Activated T-cell treated with anti-CD3 and anti-CD28 coated beads, Interleukin-2, amount 50 U/mL, for 48 hours (primary cell): ENCODE measurements at places on chromosomes 16 and 17.

GRCh38 chr17:32111141-32111771 lies 31.0 kb upstream of the RHOT1 start:
- peak; percentile 47 for DNase-seq

DNA sequence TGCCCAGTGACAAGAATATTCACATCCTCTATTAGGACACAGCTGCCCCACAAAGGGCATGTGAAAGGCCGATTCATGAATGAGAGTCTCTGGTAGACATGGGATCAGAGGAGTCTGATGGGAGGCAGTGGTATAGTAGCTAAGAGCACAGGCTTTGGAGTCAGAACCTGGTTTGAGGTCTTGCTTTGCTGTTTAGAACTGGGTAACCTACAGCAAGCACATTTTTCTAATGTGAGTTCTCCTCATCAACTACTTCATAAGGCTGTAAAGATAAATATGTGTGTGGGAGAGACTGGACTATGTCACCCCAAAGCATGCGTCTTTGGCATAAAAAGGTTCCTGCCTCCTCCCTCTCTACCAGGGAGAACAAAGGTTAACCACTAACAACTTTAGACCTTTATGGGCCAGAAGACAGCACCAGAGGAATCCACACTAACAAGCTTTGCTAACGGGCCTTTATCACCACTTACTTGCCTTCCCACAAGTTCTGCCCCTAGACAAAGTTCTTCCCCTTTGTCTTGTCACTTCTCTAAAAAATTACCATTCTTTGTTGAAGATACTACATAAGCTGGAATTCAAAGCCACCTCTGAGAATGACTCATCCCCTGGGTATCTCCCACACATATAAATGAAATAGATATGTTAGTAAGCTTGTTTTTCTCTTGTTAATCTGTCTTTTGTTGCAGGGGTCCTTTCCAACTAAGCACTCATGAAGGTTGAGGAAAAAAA lies 21.1 kb downstream of the CDR2 start:
- DNase-seq = no peak

- no peak for DNase-seq
Measured at GRCh38 chr17:11950771-11951519, 46.3 kb downstream of the ZNF18 start.

DNA sequence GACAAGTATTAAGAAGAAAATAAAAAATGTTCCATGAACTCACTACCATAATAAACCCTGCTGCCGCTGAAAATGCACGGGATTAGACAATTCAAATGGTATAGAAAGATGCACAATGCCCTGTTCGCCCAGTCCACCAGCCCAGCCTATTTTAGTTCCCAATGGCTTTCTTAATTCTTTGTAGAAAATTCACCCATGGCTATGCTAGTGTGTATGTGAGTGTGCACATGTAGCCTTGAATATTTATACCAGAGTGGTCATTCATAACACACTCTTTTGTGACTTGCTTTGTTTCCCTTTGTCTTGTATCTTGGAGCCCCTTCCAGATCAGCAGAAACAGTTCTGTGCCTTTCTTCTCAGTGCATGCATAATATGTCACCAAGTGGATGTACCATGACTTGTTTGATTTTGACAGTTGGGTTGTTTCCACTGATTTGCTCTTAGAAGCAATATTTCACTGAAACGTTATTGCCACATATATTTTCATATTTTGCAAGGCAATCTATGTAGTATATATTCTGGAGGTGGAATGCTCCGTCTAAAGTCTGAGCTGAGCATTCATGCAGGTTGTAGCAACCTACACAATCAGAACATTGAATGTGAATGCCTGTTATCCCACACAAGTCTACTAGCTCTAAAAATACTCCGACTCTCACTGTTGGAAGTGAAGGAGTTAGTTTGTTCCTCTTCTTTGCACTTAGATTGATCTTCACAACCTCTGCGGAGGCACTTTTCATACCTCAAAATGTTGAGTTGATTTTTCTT lies 383.0 kb upstream of the EEF2KMT start:
- no peak for DNase-seq

GRCh38 chr16:50565428-50565827 lies 17.2 kb downstream of the NKD1 start:
- DNase-seq = no peak

DNA sequence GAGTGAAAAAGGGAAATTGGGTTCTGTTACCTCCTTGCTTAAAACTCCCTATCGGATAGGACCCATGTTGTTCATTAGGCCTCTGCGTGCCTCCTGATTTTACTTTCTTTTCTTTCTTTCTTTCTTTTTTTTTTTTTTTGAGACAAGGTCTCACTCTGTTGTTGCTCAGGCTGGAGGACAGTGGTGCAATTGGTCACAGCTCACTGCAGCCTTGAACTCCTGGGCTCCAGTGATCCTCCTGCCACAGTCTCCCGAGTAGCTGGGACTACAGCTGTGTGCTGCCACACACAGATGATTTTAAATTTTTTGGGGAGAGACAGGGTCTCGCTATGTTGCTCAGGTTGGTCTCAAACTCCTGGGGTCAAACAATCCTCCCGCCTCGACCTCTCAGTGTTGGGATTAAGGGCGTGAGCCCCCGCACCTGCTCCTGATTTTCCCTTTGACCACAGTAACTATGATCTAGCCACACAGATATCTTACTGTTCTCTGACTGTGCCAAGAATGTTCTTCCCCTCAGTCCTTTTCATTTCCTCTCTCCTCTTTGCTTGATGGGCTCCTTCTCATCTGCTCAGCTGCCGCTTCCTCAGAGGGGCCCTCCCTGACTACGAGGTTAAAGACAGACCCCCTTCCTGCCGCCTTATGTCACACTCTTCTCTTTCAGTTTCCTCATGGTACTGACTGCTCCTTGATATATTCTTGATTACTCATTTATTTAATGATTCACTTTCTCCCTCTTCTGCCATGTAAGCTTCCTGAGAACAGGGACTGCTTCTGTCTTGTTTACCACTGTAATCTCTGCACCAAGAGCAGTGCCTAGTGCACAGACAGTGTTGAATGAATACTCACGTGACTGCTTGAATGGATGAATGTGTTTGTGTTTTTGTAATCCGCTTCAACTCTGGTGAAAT lies 44.3 kb downstream of the LCMT1 start:
- peak; percentile 51 for DNase-seq

DNA sequence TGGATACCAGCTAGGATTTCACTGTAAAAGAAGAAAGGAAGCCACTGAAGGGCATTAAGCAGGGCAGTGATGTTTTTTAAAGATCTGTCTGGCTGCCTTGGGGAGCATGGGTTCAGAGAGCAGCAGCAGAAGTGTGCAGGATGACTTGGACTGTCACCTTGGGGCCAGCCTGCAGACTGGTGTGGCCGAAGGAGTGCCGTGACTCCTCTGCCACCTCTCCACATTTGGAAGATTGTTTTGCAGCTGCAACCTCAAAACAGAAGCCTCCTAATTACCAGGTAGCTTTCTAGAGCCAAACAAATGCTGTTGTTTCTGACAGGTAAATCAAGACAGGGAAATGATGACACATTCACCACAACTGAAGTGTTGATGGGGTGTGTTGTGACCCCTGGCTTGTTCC lies 681.4 kb downstream of the WWOX start:
- DNase-seq = no peak

DNA sequence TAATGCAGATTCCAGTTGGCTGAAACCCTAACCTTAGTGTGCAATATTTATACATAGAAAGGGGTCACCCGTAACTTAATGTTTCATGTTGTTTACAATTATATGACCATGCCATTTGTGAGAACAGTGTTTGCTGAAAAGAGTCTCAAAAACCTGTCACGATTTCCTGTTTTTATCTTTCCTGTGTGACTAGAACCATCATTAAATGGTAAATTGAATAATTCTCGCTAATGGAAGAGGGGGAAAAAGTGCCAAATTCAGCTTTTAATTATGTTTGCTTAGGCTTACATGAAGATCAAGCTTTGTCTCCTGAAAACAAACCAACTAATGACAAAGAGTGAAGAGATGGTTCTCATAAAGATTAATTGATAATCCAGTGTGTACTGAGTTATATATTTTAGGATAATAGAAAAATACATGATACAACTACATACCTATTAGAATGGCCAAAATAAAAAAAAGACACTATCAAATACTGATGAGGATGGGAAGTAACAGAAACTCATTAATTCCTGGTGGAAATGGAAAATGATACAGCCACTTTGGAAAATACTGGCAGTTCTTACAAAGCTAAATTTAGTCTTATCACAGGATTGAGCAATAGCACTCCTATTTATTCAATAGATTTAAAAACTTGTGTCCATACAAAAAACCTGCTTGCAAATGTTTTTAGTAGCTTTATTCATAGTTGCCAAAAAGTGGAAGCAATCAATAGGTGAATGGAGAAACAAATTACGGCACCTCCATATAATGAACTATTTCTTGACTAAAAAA lies 141.7 kb downstream of the CDK5R1 start:
- DNase-seq = no peak
